Bladder microvascular endothelial cell (primary cell): ENCODE measurements at places on chromosomes 3 and 15. TPM values are rescaled to one million over a fixed set of nuclear protein-coding genes. Genes with fewer than 3 reads are reported as not detected.

MRPS25 gene
- 9.2 and 19.4 TPM in 2 replicates for total RNA-seq

PLCH1 gene
- total RNA-seq, result not detected in 2 replicates

SNAP23 gene
- 158 and 193 TPM in 2 replicates for total RNA-seq

SPTBN5 gene
- total RNA-seq, result 5.2 and 5.3 TPM in 2 replicates

SEMA7A gene
- 0.65 and 2.9 TPM in 2 replicates for total RNA-seq

HGD gene
- 0.25 and 0.49 TPM in 2 replicates for total RNA-seq

WDR93 gene
- under 0.01 TPM in 1 of 2 replicates, not detected in the other for total RNA-seq

DNAJB11 gene
- 46.5 and 68.8 TPM in 2 replicates for total RNA-seq

ZMYND10 gene
- 0.16 and 0.31 TPM in 2 replicates for total RNA-seq

CP gene
- total RNA-seq, result 0.81 and 2.5 TPM in 2 replicates

SLC28A1 gene
- not detected in 2 replicates for total RNA-seq
